ENCODE measurements at places on chromosomes 2 and 18.

- DNase-seq, result no peak
Measured at GRCh38 chr2:217370391-217370790, 510.5 kb upstream of the TNP1 start.

DNA sequence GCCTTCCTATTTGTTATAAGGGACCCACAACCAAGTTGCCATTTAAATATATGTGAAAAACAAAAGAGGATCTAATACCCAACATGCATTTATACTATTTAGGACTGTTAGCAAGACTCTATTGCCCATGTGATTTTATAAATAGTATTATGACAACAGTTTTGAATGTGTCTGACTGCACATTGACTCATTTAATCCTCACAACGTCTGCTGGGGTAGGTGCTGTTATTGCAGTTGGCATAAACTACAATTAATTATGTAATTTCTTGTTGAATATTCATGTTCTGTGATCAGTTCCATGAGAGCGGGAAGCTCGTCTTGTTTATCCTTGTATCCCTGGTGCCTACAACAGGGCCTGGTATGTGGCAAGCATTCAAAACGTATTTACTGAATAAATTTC is 53.7 kb downstream of the SH2D6 start:
- no peak for DNase-seq

DNA sequence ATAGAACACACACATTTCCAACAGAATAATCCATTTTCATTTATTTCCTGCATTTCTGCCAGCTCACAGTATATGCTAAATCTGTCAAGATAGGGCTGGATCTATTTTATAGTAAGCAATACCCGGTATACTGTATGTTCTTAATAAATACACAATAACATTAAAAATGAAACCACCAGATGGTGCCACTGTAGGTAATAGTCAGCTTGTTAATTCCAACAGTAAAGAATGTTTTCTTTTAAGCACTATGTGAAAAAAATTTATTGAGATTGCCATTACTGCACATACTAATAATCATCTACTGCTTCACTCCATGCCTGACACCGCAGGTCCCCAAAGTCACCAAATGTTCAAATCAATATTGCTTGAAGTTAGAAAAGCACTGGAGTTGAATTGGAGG is 131.5 kb upstream of the PGAP1 start:
- DNase-seq, result no peak

DNA sequence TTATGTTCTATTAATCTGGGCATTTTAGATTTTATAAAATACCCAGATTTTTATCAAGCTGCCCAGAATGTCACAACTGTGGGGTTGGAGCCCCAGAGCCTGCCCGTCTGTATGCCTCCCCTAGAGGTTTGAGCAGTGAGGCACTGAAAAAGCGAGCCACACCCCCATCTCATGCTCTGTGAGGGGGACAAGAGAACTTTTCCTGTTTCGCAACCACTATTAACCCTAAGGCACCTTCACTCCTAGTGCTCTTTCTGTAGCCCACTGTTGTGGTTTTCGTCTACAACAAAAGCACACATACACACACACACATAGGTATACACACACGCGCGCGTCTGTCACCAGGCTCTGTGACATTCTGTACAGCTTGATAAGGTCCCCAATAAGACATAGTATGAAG is 38.0 kb downstream of the DCDC2C start:
- no peak for DNase-seq

- DNase-seq, result no peak
Measured at GRCh38 chr18:66461344-66461743, 142.5 kb downstream of the CDH19 start.

DNA sequence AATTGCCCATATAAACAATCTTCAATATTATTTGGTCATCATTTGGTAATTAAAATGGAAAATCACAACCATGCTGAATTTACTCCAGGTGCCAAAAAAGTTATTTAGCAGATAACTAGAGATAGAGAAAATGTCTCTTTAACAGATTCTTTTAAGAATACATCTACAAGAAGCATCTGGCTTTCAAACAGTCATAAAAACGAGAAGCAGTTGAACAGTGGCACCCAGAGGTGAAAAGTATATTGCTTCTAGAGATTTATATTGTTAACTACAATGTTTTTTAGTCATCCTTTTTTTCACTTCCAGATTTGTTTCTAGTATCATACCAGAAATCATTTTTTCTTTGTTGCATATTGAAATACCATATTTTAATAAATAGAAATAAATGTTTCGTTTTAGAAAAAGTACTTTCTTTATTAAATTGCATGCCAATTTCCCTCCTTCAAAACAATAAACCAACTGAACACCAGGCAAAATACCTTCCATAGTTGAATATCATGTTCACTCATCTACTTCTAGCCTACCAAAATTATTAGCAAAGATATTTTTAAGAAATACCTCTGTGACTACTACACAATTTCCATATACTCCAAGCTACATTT is 65.4 kb upstream of the HNRNPA3 start:
- DNase-seq, result no peak

DNA sequence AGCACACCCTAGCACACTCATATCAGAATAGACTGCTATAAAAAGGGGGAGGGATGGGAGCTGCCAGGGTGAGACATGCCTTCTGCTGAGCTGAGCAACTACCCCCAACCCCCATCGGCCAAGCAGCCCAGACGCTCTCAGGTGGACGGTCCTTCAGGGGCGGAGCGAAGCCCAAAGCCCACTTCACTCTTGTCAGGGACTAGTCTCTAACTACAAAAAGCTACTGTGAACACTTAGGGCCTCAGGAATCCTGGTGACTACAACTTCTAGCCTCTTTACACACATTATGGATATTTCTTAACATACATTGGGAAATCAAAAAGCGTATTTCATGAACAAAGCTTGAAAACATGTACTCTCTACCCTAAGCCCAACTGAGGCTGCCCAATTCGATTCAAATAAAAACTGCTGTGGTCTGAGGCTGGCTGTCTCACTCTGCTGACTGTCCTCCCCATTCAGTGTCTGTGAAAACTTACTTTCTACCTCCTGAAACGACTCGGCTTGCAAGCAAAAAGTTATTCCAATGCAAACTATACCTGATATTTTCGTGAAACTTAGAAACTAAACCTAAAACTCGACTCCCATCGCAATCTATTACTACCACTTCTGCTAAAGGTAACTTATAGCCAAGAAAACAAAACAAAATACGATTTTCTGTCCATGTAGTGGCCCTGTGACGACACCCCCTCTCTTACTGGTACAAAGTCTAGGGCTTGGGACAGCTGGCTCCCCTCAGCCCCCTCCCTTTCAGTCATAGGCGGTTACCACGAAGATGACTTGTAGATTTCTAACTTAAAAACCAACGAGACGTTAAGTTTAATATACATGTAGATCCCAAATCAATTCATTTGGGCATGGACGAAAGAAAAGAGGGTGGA is 1.2 kb downstream of the SERTAD2 start:
- no peak for DNase-seq

GRCh38 chr2:105518897-105519296 is 120.0 kb upstream of the FHL2 start:
- no peak for DNase-seq

GRCh38 chr18:40470723-40471122 is 1484.3 kb upstream of the PIK3C3 start:
- no peak for DNase-seq

- DNase-seq, result no peak
Measured at GRCh38 chr2:5976531-5977065, 284.4 kb downstream of the SOX11 start.

DNA sequence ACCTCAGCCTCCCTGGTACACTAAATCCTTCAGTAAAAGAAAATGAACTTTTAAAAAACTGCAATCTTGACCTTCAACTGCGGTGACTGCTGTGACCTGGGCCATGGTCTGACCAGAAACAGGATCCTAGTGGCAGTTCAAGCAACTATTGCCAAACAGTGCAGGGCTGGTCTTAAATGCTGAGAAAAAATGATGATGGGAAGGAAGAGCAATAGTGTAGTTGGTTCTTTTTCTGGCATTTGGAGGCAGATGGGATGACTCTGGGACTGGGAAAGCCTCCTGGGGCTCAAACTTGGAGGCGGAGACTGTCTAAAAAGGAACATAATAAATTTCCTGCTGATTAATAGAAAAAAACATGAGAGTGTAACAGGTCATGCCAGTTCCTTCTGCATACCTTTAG is 45.4 kb downstream of the CHN1 start:
- no peak for DNase-seq

DNA sequence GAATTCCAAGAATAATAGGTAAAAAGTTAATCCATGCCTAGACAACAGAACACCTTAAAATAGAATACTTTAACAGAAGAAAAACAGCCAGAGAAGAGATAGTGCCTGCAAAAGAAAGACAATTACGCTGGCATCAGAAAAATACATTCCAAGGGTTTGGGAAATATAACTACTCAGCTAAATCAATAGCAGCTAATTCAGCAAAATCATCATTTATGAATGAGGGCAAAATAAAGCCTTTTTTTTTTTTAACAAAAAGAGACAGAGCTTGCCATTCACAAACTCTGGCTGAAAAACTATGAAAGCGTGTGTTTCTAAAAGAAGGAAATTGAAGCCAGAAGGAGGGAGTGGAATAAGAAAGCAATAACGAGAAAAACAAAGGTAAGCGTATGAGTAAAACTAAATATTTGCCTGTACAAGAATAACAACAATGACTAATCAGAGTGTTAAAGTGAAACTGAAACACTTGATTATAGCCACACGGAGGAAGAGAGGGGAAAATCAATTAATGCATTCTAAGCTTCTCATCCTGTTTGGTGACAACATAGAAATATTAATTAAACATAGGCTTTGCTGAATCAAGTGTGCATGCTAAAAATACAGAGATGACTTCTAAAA is 90.2 kb downstream of the EHD3 start:
- DNase-seq, result no peak

DNA sequence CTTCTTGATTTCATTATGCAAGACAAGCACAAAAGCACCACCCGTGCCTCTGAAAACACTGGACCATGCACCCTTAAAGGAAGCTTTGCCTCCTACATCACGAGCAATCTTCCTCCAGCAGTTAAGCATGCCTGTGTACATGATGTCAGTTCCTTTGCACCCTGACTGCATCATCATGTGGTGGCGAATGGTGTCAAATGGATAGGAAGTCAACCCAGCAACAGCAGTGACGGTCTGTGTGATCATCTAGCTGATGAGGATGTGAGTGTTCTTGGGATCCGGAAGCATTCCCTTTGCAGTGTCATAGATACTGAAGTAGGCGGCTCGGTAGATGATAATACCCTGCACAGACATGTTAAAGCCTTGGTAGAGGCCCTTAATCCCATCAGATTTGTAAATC is 240.7 kb upstream of the FAM98A start:
- no peak for DNase-seq

GRCh38 chr2:121907928-121908327 is 152.5 kb downstream of the TSN start:
- DNase-seq, result no peak

GRCh38 chr2:1294900-1295299 is 118.4 kb upstream of the TPO start:
- DNase-seq, result no peak

DNA sequence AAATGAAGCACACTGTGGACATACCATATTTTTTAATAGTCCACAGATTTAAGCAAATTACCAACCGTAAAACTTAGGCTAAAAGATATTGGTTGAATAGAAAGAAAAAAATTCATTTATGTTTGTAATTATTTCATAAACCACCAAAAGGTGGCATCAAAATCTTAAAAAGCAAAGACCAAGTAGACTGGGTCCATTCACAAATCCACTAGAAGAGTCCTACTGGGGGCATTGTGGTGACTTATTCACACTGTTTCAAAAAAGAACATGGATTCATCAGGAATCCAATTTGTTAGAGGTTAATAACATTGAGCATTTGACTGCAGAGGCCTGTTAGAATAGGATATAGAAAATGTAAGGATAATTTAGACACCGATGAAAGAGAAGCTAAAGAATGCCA is 194.9 kb upstream of the KYNU start:
- no peak for DNase-seq

- no peak for DNase-seq
Measured at GRCh38 chr2:105770149-105770548, 25.4 kb downstream of the NCK2 start.

- no peak for DNase-seq
Measured at GRCh38 chr2:231934441-231935206, 8.4 kb upstream of the NPPC start.

GRCh38 chr2:223837287-223838061 is at the start of gene AP1S3:
Gene AP1S3, minus strand, starts transcription at chr2:223837582. Its CDS starts 132 bp downstream, at chr2:223837450.
- peak; percentile 34 for DNase-seq

DNA sequence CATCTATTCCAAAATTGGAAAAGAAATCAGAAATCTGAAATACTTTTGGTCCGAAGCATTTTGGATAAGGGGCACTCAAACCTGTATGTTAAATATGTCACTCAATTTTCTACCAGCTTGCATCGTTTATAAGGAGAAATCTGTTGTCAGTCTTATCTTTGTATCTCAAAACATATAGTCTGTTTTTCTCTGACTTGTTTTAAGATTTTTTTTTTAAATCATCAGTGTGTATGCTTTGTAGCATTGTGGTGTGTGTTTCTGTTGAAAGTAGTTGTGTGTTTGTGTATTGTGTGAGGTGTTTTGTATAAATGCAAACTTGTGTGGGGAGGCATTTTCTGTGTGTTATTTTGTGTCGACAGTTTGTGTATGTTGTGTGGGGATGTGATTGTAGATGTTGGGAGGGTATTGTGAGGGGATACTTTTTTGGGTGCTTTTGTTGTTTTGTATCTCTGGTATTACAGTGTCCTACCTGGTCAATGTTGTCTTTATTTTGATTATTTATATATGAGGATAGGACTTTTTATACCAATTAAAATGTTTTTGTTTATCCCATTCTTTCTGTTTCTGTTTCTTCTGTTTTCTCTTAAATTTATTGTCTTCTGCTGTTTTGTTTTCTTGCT is 30.9 kb downstream of the SMCHD1 start:
- DNase-seq, result no peak

GRCh38 chr2:15725782-15726112 is 134.1 kb downstream of the DDX1 start:
- DNase-seq, result no peak

GRCh38 chr2:234459401-234460009 is 37.4 kb downstream of the ARL4C start:
- no peak for DNase-seq

GRCh38 chr2:177675825-177676224 is 283.3 kb downstream of the AGPS start:
- DNase-seq, result no peak

- DNase-seq, result no peak
Measured at GRCh38 chr2:169365029-169365480, 2.7 kb upstream of the LRP2 start.

GRCh38 chr2:47629501-47630460 is 153.2 kb upstream of the MSH6 start:
- DNase-seq, result no peak

DNA sequence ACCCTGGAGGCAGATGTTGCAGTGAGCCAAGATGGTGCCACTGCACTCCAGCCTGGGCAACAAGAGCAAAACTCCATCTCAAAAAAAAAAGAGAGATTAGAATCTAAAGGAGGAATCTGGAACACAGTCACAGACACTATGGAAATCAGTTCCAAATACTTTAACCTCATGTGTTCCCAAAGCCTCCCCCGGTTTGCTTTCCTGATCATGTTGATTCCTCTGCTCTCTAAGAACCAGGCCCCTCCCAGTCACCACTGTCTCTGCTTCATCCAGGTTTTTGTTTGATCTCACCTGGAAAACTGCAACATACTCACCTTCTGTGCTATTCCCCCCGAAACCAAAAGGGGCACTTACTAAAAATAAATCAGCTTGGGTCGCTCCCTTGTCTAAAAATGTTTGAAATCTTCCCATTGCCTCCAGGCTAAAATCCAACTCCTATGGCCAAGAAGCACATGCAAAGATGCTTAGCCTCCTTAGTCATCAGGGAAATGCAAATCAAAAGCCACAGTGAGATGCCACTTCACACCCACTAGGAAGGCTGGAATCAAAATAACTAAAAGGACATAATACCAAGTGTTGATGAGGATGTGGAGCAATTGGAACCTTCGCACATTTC is 6.2 kb upstream of the NEU2 start:
- no peak for DNase-seq

All from activated CD8-positive, alpha-beta memory T cell treated with anti-CD3 and anti-CD28 coated beads for 1 hour (primary cell).